ENCODE measurements at places on chromosomes 13 and 19. TPM values are rescaled to one million over a fixed set of nuclear protein-coding genes. Genes with fewer than 3 reads are reported as not detected.
A peak's percentile ranks its signal among the peaks of the same experiment; 100 is the strongest.

GRCh38 chr13:25112695-25113255 is 16.8 kb downstream of the PABPC3 start:
- DNase-seq: no peak

DNA sequence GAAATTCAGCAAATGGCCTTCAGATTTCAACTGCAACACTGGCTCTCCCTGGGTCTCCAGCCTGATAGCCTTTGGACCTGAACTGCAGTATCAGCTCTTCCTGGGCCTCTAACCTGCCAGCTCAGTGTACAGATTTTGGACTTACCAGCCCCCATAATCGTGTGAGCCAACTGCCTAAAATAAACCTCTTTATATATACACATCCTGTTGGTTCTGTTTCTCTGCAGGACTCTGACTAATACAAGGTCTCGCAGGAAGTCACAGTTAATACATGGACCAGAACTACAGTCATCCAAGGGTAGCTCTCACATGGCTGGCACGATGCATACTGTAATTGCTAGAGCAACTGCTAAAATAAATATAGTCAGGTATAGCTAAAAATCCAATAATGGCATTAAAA is 85.1 kb downstream of the KATNAL1 start:
- no peak for DNase-seq

GRCh38 chr19:15154002-15154612 is 46.7 kb downstream of the NOTCH3 start:
- DNase-seq: peak; percentile 8

- DNase-seq: peak; percentile 47
These were observed 104.4 kb downstream of the TM9SF2 start for GRCh38 chr13:99605420-99606323.

DNA sequence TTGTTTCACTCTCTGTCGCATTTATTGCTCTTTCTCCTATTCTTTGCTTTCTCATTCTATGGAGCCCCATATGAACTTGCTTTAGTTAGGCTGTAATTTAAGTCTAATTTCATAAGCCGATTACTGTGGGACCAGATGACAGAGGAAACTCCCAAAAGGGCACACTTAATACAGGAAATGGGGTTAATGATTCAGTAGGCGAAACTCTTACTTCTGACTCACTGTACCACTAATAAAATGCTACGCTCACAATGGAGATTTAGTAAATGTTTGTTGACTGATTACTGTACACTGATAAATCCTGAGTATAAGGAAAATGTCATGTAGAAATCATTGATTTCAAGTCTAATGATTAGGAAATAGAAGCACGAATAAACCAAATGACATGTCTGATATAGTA is 276.4 kb downstream of the KLF5 start:
- no peak for DNase-seq

DNA sequence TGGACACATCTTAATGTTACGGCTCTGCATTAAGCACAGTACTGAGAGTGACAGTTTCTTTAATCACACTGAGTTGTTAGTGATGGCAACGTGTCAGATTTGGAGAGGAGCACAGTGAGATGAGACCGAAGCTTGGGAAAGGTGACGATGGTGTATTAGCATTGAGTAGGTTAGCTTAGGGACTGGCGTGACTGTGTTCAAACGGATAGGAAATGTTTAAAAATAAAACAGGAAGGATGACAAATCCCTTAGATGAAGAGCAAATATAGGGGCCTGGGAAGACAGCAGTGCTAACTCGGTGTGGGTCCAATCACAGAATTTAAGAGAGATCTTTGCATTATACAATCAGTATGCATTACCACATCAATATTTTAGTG is 384.3 kb downstream of the HS6ST3 start:
- DNase-seq: no peak

DNA sequence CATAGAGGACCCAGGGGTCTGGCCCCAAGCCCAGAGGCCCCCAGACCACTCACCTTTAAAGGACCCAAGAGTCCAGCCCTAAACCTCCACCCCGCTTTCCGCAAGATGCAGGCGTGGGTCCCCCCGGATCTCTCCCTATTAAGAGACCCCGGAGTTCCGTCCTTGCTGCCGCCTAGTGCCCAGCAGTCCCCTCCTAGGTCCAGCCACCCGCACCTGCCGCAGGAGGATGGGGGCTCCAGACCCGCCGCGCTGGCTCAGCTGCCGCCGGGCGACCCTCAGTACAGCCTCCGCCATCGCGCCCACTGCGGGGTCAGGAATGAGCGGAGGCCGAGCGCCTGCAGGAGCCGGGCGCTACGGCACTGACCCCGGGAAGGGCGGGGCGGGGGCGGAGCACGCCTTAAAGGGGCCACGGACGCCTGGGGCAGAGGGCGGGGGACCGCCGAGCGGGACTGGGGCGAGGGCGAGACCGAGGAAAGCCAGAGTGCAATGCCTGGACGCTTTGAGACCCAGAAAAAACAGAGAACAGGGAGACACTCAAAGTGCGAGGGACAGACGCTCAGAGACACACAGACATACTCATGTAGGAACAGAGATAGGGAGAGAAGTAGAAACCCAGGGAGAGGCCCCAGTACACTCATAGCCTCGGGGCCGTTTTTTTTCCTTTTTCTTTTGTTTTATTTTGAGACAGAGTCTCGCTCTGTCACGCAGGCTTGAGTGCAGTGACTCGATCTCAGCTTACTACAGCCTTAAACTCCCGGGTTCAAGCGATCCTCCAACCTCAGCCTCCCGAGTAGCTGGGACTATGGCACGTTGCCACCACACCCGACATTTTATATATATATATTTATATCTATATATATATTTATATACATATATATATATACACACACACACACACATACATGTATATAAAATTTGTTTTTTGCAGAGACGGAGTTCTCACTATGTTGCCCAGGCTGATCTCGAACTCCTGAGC is at the start of gene ETHE1:
Gene ETHE1 (minus strand): TSS at position 318 of the 976 bp plus-strand sequence. CDS start 24 bp downstream, at position 294.
- peak; percentile 49 for DNase-seq

- DNase-seq: no peak
These were observed 30.7 kb upstream of the CSNK1A1L start for GRCh38 chr13:37136187-37136586.

DNA sequence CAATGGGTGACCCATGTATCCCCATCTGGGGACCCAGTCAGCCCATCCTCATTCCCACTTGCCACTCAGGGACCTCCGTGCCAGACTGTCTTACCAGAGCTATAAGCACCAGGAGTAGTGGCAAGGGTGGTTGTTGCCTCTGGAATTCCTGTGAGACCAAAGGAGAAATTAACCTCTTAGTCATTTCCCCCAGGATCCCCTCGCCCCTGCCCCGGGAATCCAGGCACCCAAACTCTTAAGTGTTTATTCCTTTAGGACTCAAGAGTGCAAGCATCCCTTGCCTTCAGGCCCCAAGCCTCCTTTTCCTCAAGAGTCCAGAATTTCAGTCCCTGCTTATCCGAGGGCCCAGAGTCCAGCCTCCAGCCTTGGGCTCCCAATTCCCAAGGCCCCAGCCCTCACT is 9.2 kb downstream of the NTN5 start:
- no peak for DNase-seq

- no peak for DNase-seq
These were observed 27.9 kb downstream of the PLEKHJ1 start for GRCh38 chr19:2207991-2208860.

DNA sequence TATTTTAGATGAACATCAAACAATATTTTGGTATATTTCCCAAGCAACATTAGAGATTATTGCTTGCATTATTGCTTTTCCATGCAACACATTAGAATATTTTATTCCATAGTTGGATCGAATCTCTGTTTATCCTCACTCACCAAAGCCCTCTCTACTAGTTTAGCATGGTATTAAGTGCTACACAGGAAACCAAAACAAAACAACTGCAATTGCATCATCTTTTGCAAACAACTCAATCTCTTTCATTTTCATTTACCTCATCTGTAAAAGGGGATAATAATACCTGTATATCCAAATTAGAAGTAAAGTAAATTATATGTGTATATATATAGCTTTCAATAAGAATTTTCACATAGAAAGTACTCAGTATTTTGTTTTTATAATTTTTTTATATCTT is 147.8 kb upstream of the PCDH9 start:
- DNase-seq: no peak

DNA sequence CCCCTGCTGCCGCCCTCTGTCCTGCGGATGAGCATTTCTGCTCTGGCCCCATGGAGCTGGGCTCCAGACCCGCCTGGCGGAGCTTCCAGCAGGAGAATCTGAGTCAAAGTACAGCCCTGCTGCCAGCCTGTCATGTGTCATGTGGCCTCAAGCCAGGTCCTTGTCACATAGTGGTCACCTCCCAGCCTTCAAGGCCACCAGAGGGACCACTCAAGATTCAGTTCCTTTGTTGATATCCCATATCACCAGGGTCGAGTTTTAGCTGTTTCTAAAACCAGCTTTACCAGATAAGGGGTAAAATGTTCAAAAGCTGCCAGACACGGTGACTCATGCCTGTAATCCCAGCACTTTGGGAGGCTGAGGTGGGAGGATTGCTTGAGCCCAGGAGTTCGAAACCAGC is 13.4 kb downstream of the THOP1 start:
- DNase-seq: no peak

- no peak for DNase-seq
These were observed 200.9 kb upstream of the TMTC4 start for GRCh38 chr13:100875392-100876043.

- DNase-seq: no peak
These were observed 13.8 kb downstream of the ZNF557 start for GRCh38 chr19:7083076-7083956.

GRCh38 chr13:46667687-46668281 is 114.8 kb downstream of the LRCH1 start:
- DNase-seq: peak; percentile 54

DNA sequence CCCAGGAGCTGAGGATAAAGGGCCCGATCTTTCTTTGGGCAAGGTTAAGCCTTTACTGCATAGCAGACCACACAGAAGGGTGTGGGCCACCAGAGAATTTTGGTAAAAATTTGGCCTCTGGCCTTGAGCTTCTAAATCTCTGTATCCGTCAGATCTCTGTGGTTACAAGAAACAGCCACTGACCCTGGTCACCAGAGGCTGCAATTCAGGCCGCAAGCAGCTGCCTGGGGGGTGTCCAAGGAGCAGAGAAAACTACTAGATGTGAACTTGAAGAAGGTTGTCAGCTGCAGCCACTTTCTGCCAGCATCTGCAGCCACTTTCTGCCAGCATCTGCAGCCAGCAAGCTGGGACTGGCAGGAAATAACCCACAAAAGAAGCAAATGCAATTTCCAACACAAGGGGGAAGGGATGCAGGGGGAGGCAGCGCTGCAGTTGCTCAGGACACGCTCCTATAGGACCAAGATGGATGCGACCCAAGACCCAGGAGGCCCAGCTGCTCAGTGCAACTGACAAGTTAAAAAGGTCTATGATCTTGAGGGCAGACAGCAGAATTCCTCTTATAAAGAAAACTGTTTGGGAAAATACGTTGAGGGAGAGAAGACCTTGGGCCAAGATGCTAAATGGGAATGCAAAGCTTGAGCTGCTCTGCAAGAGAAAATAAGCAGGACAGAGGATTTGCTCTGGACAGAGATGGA is 8.4 kb upstream of the CEACAM19 start:
- no peak for DNase-seq

DNA sequence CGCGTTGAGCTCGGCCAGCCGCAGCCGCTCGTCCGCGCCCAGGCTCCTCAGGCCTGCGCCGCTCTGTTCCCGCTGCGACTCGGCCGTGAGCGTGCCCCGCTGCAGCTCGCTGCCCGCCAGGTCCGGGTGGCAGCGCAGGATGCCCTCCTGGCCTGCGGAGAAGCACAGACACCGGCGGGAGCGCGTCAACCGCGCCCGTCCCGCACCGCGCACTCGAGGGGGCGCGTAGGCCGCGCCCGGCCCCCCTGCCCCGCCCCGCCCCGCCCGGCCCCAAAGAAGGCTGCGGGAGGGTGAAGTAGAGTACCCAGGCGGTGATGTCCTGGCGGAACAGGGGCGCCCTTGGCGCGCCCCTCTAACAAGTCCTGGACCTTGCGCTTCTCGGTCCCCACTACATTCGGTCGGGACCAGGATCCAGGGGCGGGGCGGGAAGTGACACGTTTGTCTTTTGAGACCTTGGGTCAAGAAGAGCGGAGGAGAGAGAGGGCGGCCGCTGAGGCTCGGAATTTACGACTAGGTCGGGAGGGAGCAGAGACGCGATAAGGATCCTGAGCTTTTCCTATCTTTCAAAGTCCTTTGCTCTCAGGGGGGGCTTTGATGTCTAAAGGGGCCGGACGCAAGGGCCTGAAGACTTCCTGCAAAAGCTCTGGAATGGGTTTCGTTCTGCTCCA is 9.3 kb upstream of the CDX2 start:
- no peak for DNase-seq

GRCh38 chr13:49789968-49790367 is 2.5 kb downstream of the KPNA3 start:
- DNase-seq: no peak

DNA sequence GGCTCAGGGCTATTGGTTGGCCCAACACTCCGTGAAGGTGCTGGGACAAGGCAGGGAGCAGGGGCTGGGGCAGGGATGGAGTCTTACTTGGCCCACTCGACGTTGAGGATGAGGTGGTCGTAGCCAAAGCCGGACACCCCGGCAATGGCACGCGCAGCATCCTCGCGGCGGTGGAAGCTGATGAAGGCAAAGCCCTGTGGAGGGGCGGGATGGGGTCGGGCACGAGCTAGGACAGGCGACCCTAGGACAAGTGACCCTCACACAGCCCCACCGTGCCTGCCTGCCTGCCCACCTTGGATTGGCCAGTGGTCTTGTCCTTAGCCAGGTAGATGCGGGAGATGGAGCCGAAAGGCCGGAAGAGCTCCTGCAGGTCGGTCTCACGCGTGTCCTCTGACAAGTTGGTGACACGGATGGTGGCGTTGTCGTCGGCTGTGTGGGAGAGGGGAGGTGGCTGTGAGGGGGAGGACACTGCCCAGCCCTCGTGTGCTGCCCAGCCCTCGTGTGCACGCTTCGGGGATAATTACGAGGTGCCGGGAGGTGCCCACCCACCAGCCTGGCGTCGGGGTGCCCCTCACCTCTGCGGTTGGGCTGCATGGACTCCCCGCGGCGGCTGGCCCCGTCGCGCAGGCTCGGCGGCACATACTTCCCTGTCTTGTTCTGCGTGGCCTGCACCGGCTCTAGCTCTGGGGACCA is 4.0 kb downstream of the P2RY11 start:
- no peak for DNase-seq

DNA sequence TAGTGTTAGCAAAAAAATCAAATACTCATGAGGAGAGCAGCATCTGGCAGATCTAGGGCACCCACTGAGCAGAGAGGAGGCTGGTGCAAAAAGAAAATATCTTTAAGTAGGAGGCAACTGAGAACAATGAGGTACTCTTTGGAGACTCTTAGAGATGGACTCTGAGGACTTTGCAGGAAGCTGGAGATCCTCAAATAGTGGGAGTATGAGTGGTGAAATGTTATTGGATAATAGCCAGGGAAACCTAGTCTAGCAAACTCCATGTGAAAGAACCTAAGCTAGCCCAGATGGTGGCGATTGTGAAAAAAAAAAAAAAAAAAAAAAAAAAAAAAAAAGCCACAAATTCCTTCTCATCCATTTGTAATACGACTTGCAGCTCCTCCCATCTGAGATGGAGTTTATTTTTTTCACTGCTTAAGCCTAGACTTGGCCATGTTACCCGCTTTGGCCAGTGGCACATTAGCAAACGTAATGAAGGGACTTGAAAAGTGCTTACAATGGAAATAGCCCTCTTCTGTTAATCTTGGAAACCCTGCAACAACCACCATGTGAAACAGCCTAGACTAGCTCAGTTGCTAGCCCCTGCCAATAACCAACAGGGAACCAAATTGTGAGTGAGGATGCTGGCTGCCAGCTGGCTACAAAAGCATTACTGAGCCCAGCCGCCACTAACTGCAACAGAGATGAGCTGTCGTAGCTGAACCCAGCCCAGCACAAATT is 476.2 kb downstream of the KLF12 start:
- no peak for DNase-seq

CYP4F2 gene
- not detected for polyA plus RNA-seq

MBD3L3 gene
- not detected for polyA plus RNA-seq

LAIR2 gene
- 2.5 TPM for polyA plus RNA-seq

TEX29 gene
- polyA plus RNA-seq: not detected

C19orf44 gene
- polyA plus RNA-seq: 2.1 TPM

SPPL2B gene
- polyA plus RNA-seq: 15.7 TPM

CAPN12 gene
- polyA plus RNA-seq: 0.84 TPM

Measured in naive thymus-derived CD4-positive, alpha-beta T cell (primary cell).